ENCODE measurements at places on chromosomes 12 and 14.

- DNase-seq = no peak
Measured at GRCh38 chr14:63460680-63461369, 82.4 kb downstream of the PPP2R5E start.

GRCh38 chr12:105233041-105233905 is 2.7 kb downstream of the APPL2 start:
- no peak for DNase-seq

GRCh38 chr12:94148739-94149118 is 352 bp downstream of the PLXNC1 start:
- no peak for DNase-seq

DNA sequence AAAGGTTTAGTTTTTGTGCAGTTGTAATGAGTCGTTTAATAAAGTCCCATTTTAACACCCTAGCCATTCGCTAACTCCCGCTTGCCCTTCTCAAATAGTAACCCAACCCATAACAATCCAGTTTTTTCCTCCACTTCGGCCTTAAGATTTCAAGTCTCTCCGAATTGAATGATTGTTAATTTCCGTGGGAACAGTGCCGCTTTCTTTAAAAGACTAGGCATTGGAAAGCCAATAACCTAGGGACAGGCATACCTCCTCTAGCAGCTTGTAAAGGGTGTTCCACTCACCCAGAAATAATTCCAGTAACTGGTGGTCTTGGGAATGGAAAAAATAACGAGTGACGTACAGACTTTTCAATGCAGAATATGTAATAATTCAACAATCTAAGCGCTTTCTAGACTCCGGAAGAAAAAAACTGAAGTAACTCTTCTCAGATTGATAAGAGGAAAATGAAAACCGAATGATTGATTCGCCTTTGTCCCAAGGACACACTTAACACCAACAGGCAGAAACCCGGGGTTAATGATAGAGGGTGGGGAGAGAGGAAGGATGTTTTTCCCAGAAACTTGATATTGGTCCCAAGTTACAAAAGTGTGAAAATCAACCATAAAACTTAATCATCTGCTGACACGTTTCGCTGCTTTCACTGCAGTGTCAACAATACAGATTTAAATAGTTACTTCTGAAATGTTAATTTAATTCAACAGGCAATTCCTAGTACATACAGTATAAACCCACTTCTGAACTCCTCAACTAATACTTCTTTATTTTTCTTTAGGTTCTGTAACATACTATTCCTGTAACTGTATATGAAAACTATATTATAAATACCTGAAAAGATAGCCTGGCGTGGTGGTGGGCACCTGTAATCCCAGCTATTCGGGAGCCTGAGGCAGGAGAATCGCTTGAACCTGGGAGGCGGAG is 1.0 kb upstream of the SINHCAF start:
- DNase-seq = no peak

- no peak for DNase-seq
Measured at GRCh38 chr12:67211494-67211893, 57.7 kb upstream of the CAND1 start.

- DNase-seq = no peak
Measured at GRCh38 chr14:98181768-98182167, 1090.2 kb downstream of the BCL11B start.

DNA sequence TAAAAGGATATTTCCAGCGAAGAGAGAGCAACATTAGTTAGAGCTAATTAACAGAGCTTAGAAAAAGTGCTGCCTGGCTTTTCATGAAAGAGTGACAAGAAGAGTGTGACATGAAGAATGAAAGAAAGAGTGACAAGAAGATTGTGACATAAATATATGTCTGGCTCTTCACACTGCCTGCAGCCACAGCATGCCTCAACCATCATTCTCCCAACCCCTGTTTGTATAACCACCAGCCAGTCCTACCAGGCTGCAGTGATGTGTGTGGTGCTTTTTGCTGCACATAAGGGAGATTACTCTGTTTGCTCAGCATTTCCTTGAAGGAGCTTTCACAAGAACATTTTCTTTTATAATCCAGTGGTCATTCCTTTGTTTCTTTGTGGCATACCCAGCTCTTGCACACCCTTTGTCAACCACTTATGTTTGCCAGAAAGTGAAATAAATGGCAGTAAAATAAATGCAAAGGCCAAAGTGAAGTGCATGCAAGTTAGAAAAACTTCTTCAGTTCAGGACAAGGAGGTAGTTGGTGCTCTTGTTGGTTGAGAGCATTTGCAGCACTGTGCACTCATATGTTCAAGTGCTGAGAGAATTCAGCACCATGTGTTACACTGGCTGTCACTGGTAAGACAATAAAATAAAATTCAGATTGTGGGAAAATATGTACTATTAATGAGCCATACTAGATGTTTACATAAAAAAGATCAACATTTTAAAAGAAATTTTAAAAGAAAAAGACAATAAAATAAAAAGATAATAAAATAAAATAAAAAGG is 50.6 kb downstream of the KIF21A start:
- no peak for DNase-seq

DNA sequence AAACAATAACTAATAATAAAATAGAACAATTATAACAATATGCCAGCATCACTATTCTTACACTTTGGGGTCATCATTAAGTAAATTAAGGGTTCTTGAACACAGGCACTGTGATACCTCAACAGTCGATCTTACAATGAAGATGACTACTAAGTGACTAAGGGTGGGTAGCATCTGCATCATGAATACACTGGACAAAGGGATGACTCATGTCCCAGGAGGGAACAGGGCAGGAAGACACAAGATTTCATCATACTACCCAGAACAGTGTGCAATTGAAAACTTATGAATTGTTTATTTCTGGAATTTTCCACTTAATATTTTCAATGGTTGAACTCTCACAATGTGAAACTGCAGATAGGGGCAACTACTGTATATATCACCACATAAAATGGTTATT is 19.7 kb downstream of the TSPAN19 start:
- no peak for DNase-seq

DNA sequence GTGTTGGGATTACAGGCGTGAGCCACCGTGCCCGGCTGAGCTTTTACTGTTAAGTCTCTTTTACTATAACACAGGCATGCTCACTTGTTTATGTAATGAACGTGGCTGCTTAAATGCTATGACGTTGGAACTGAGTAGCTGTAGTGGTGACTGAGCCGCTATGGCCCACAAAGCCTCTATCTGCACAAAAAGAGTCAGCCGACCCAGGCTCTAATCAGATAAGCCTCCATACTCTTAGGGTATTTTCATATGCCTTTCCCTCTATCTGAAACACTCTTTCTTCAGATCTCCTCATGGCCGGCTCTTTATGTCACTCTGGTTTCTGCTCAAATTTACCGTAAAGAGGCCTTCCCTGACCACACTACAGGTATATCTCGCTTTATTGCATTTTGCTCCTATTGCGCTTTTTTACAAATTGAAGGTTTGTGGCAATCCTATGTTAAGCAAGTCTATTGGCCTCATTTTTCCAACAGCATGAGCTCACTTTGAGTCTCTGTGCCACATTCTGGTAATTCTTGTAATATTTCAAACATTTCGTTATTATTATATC is 8.0 kb downstream of the SLC2A14 start:
- no peak for DNase-seq

DNA sequence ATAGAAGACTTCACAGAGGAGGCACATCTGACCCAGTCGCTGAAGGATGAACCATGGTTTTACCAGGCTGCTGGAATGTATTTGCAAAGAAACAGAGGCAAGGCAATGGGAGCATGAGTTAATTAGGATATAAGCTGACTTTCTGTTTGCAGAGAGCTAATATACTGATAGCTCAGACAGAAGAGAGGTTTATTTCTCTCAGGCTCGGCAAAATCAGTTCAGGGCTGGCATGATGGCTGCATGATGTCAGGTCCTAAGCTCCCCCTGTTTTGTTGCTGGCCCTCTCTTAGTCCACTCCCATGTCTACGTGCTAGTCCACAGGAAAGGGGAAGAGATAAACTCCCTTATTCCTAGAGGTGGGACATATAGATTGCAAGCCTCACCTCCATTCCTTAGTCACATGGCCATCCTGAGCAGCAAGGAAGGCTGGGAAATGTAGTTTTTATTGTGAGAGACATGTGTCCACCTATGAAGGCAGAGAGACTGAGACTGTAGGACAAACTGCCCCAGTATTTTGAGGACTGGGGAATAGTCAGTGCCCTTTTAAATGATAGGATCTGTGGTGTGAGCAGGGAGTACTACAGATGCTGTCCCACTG is 224.5 kb downstream of the VRK1 start:
- no peak for DNase-seq

DNA sequence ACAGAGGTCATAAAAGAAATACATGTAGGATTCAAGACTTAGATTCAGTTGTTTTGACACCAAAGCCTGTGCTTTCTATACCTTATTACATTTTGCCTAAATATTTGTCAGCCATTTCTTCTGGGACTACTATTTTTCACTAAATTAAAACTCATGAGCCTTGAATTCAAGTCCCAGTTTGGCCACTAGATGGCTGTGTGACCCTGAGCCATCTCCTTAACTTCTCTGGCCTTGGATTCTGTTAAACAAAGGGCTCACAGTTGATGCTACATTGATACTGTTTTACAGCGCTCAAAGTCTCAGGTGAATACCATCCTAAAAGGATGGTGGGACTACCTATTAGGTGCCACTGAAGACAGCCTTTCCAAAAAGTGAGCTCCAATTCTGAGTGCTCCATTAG is 39.6 kb upstream of the CCDC198 start:
- no peak for DNase-seq

- no peak for DNase-seq
Measured at GRCh38 chr14:103122947-103123633, at the start of gene TNFAIP2. TNFAIP2 (plus strand) TSS chr14:103123461; CDS start chr14:103126458, 2,997 bp downstream.

DNA sequence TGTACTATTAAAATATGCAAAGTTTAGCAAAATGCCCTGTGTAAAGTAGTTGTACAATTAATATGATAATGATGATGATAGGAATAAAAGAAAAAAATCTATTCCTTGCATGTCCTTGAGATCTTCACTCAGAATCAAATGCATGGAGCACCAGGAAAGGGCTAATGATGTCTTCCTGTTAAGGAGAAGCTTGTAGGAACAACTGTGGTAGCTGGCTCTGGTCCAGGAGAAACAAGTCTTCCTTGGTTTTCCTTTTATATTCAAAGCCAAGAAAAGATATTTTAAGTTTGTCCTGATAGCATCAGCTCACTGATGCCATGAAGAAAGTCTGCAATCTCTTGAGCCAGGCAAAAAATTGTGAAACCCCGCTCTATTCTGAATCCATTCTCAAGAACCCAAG is 138.9 kb downstream of the PIK3C2G start:
- no peak for DNase-seq
